ENCODE measurements at places on chromosomes 7 and 10. TPM values are rescaled to one million over a fixed set of nuclear protein-coding genes. Genes with fewer than 3 reads are reported as not detected.

The ARHGAP22 gene
- total RNA-seq = 3.8 TPM

The DRGX gene
- not detected for total RNA-seq

The PRPS1L1 gene
- not detected for total RNA-seq

The HOXA11 gene
- total RNA-seq = not detected

The ADCK2 gene
- 8.5 TPM for total RNA-seq

DNA sequence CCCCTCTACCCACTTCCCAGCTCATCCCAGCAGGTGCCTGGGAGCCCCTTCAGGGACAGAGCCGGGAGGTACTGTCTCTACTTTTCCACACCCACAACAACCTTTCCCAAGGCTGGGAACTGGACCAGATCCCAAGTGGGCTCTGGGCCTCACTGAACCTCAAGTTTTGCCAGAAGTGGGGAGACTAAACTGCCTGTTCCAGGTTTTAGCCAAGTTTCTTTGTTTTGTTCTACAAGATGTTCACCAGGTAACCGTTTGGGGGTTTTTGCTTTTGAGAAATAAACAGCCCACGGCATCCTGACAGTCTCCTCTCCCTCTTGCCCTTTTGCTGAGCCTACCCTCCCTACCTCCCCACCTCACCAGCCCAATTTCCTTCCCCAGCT lies 10.6 kb upstream of the EMX2 start:
- DNase-seq = no peak

DNA sequence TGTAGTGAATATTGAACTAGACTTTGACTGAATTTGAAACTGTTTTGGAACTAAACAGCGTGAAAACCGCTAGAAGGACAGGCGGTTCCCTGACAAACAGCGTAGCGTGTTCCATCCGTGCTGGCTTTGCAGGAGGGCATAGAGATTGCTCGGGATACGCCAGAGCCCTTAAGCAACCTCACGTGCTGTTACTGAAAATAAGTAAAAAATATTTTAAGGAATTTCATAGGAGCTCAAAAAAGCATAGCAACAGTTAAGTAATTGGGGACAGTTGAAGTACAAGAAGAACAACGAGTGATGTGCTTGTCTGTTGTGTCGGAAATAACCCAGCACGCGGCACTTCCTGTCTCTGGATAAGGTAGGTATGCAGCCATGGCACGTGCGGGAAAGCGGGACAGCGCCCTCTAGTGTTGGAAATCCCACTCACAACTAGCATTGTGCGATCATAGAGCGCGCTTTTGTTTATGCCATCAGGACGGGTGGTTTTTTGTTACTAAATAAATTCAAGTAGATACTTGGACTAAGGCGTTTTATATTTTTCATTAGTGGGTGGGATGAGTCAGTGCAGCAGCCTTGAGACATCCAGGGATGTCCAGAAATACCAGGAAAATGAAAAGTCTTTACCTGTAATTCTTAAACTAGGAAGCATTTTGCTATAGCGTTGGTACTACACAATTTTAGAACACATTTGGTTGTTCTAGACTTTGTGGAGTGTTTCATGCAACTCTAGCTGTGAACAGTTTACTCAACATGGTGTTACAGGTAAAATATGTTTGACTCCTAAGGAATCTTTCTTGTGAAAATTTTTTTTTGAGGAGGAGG lies 50.4 kb downstream of the DNAJB6 start:
- DNase-seq = peak; percentile 84

- no peak for DNase-seq
Measured at GRCh38 chr10:74047304-74047703, 49.4 kb downstream of the VCL start.

GRCh38 chr10:2589196-2589595 lies 478.2 kb upstream of the PFKP start:
- DNase-seq = no peak

DNA sequence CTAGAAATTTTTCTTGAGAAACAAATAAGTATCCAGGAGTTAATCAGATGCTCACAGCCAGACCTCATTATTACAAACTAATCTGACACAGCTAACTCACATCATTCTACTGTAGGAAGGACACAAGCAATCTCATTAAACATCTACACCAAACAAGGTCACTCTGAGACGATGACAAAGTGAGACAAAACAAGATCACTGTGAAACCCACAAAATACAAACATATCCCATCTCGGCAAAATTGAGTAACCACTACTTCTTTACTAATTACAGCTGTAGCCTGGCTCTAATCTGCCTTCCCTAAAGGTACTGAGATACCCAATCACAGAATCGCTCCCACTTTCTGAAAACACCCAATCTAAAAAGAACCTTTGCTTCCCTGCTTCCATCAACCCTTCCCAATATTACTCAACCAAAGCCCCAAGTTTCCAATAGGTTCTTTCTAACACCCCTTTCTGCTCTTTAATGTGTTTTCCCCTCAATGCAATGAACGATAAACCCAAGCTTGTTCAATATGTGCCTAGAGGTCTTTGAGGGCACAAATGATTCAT lies 26.9 kb downstream of the CCDC6 start:
- no peak for DNase-seq

DNA sequence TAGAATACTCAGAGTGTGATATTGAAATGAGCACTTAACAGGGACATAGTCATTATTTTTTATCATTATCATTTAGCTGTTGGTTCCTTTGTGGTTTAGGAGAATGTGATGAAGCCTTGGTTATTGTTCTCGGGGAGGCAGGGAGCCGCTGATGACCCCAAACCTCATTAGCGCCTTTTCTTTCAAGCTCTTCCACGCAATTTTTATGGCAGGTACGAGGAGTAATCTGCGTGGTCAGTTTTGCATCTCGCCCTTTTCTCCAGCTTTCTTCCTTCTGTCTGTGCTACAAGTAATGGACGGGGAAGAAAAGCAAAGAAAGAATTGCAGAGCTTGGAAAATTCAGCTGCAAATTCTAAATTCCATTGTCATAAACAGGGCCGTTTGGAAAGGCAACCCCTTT lies 338.4 kb downstream of the GLRX3 start:
- no peak for DNase-seq

GRCh38 chr7:126658684-126659083 lies 594.1 kb downstream of the GRM8 start:
- no peak for DNase-seq

DNA sequence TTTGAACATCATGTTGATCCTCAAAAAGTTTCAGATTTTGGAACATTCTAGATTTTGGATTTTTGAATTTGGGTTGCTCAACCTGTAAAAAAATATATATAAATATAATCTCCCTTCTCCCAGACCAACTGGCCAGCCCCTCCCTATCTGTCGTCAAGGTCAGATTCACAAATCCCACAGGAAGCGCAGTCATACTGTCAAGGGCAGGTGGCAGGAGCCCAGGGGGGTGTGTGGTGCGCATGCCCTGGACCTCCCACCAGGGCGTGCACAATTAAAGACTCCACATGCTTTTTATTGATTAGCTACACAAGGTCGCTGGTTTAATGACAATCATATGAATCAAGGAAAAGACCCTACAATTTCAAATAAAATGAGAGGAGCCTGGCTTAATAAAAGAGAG lies 77.0 kb upstream of the EEPD1 start:
- DNase-seq = no peak

GRCh38 chr7:80905334-80905733 lies 13.5 kb downstream of the SEMA3C start:
- DNase-seq = no peak

DNA sequence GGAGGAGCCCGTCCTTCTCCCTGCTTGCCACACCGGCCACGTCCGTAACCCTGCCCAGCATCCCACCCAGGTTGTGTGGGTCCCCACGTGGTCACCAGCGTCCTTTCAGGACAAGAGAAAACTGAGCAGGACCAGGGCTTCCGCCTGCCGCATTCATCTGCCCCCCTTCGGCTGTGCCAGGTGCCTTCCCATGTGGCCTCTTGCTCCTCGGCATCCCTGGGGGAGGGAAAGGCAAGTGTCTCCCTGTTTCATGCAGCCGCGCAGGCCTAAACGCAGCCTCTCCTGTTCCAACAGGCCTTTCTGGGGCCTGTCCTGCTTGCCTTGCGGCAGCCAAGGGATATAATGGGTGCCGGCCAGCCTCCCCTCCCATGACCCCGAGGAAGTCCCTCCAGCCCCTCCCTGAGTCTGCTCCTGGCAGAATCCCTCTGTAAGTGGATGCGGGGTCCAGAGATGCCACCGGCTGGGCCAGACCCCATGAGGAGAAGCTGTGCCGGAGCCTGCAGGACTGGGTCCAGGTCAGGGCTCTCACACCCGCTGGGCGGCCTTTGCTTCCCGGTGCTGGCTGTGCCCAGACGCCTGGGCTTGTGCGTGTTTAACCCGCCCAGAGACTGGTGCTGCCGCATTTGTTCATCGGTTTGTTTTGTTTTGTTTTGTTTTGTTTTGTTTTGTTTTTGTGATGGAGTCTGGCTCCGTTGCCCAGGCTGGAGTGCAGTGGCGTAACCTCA lies 23.1 kb downstream of the SHH start:
- no peak for DNase-seq

GRCh38 chr7:78406531-78406930 lies 608.0 kb downstream of the PHTF2 start:
- no peak for DNase-seq

- no peak for DNase-seq
Measured at GRCh38 chr7:102277901-102278300, 8.8 kb upstream of the SH2B2 start.

GRCh38 chr10:32166365-32166764 lies 110.1 kb upstream of the KIF5B start:
- no peak for DNase-seq

- DNase-seq = no peak
Measured at GRCh38 chr10:88012641-88013040, 149.2 kb downstream of the PTEN start.

DNA sequence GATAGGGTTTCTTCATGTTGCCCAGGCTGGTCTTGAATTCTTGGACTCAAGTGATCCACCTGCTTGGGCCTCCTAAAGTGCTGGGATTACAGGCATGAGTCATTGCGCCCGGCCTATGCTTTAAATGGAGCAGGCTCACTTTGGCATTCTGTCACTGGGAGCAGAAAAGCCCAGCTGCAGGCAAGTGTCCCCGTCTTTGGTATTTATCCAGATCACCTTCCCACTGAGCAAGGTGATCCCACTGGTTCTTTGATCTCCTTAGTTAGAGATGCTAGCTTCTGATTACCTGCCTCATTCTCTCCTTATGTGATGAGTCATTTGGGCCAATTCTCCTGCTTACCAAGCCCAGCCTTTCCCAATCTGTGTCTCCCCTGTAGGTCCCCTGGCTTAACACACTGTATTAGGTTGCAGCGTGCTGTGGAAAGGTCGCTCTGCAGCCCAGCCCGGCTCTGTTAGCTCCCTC lies 39.3 kb downstream of the SPDYE5 start:
- DNase-seq = no peak
